ENCODE measurements at places on chromosomes 3 and 15.

DNA sequence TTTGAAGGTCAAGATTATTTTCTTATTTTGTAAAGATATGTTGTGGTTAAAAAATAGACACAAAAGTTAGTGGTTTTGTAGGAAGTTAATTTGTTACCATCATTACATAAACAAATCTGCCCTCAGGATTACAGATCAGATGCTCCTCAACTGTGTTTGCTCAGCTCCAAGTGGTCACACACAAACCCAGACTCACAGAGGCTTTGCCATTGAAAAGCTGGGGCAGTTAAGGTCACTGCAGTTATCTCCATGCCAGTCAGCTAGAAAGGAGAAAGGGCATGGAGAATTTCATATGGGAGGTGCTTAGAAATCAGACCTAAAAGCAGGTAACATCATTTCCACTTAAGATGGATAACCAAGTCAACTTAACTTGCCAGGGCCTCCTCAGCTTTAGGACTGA is 825.7 kb upstream of the GBE1 start:
- DNase-seq = no peak

GRCh38 chr3:171699601-171700000 is 110.7 kb downstream of the PLD1 start:
- DNase-seq = no peak

- no peak for DNase-seq
Observed at GRCh38 chr3:47664519-47664918, 85.9 kb upstream of the CSPG5 start.

- DNase-seq = no peak
Observed at GRCh38 chr3:158916111-158916510, 114.3 kb downstream of the MFSD1 start.

GRCh38 chr3:69764861-69765260 is 25.6 kb downstream of the MITF start:
- no peak for DNase-seq

DNA sequence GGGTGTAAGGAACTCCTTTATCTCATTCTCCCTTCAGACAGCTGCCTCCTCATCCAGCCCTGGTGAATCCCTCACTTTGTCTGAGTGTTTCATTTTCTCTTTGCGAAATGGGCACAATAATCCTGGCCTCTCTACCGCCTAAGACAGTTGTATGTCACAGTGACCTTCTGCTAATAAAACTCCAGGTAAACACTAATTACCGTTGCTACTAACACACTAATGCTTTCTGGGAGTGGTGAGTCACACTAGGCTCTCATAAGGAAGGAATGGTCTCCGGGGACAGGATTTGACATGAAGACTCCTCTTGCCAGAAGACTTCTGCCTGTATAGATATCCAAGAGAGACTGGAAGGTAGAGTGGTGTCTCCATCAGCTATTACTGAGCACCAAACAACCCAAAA is 71.7 kb upstream of the SNRK start:
- no peak for DNase-seq

DNA sequence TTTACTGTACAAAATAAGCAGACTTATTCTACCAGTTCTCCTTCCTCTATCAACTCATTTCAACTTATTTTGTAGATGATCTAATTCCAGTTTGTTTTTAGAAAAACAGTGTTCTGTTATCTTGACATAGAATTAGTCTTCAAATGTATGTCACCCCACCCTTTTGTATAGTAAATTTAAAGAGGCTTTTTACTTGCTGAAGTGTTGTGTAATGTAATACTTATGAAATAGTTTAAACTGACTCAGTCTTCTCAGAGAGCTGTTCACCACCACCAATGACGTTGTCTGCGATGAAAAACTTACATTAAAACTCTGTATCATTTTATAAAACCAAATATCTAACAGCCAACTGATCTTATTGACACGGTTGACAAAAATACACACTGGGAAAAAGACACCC is 82.9 kb downstream of the RAP2B start:
- no peak for DNase-seq

DNA sequence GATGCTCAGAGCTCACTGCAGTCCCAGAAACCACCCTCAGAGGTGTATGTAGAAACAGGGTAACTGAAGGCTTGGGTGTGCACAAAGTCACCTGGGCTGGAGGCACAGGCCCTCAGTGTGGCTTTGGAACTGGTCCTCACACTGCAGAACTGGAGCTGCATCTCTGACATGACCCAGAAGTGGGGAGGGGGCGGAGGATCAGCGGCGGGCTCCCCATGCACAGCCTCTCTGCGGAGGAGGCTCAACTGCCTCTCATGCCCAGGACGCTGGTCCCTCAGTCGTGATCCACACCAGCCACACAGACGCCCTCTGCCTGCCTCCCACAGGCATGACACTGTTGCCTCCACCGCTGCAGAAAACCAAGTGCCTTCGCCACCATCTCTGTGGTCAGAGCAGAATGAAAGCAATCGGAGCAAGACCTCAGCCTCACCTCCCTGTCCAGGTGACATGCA is 73.7 kb downstream of the TM2D3 start:
- no peak for DNase-seq
